ENCODE measurements at places on chromosomes 2 and 18.

GRCh38 chr2:84297155-84297554 is 161.9 kb downstream of the SUCLG1 start:
- no peak for DNase-seq

DNA sequence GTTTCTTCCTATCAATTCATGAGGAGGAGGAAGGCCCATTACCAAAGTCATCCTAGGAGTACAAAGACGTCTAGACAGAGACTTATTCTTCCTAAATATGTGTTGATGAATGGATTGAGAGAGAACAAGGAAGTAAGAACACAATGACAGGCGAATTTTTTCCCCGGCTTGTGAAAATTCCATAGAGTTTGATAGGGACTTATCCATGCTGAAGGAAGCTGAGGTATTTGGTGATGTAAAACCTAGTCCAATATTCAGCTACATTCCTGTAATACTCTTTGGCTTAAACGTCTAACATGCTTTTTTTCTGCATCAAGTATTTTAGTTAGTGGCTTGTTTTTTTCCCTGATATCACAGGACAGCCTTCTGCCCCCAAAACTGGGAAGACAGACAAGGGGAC is 121.9 kb upstream of the MYT1L start:
- DNase-seq, result no peak

- DNase-seq, result no peak
These were observed 11.9 kb downstream of the QPCT start for GRCh38 chr2:37356299-37356698.

DNA sequence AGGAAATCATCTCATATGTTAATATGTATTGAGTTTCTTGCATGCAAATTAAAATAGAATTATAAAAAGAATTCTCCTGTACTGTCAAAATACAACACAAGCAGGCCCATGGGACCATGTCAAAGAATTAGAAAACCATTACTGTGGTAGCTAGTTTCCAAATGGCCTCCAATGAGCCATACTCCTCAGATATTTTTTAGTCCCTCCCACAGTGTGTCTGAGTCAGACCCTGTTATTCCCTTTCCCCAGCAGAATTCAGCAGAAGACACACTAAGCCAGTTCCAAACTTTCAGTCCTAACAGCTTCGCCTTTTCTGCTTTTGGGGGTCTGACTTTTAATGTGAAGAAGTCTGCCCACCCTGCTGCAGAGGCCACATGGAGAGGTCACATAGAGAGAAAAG is 86.7 kb downstream of the FIGN start:
- DNase-seq, result no peak

GRCh38 chr2:67825476-67825875 is 237.3 kb downstream of the C1D start:
- no peak for DNase-seq

DNA sequence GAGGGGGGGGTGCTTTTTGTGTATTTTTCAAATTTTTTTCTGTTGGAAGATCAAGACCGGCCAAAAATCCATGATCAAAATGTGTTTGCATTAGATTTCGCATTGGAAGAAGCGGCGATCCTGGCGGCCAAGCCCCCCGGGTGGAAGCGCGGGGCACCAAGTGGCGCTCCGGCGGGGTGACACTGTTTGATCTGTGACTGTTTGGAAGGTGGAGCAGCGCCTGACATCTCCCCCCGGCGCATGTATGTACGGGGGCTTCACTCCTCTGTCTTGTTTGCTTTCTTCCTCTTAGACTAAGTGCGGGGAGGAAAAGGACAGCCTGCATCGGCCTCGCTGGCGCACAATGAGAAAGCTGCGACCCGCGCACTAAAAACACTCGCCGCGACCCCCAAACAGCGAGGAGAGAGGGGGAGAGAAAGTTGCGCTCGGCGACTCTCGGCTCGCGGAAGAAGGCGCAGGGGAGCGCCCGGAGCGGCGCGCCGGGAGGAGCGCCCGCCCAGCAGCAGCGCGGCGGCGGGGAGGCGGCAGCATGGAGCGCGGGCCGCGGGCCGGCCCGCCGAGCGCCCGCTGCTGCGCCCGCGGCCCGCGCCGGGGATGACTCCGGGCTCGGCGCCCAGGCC is 515 bp downstream of the TSHZ1 start:
- peak; percentile 38 for DNase-seq

DNA sequence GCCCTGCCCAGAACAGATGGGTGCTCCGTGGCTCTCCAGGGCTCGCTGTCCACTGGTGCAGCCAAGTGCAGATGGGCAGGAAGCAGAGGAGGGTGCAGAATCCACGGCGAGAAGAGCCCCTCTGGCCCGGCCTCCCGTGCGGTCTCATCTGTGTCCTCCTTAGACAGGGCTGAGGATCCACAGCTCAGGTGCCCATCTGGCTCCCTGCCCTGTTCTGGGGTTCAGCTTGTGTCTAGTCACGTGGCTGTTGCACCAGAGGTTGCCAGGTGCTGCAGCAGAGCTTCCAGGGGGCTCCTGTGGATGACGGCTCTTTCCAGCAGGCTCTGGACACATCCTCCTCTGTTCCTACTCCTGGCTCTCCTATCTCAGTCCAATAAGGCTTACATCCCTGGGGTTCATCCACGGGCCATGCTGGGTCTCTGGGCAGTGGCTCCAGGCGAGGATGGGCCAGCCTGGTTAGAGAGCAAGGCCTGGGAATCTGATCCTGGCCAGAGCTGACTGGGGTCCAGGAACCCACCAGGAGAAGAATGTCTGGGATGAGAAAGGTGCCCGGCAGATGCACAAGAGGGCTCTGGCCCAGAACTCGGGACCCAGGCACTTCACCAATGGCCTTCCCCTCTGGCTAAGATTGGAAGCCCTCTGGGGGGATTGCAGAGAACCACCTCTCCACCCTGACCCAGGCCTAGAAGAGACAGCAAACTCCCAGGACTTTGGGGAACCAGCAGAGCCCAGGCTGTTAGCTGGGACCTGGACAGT is 116.3 kb upstream of the ID2 start:
- no peak for DNase-seq

Data from stimulated activated CD4-positive, alpha-beta T cell treated with anti-CD3 and anti-CD28 coated beads, Interleukin-15, amount 100 ng/mL, for 24 hours (primary cell).